PC-9 (cell line): ENCODE measurements at places on chromosomes 5 and 9.

GRCh38 chr5:67009028-67009427, 187.6 kb downstream of the CD180 start:
- H3K27me3 ChIP-seq = no peaks in the 10 kb centered on the region
- DNase-seq = peak; percentile 34
- peaks cover 82% of the 10 kb centered on the region for H3K4me1 ChIP-seq

DNA sequence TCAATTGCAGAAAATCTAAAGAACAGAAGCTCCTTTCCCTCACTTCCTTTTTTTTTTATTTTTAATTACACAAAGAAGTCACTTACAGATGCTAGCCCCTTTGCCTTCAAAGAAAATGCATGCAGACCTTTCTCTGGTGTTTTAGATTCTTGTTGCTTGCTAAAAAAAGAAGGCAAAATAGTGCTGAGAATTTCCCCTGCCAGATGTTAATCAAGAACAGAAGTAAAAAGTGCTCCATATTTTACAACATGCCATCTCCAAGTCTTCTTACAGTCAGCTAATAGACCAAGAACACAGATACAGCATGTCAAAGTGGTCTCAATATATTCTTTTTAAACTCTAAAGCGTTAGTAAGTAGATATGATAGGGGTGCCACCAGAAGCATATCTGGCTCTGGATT, 142.8 kb upstream of the RGMB start:
- no peaks in the 10 kb centered on the region for H3K4me1 ChIP-seq
- H3K27ac ChIP-seq = no peak overlapping the region
- no peaks in the 10 kb centered on the region for H3K36me3 ChIP-seq
- H3K4me3 ChIP-seq = no peak overlapping the region
- DNase-seq = no peak

DNA sequence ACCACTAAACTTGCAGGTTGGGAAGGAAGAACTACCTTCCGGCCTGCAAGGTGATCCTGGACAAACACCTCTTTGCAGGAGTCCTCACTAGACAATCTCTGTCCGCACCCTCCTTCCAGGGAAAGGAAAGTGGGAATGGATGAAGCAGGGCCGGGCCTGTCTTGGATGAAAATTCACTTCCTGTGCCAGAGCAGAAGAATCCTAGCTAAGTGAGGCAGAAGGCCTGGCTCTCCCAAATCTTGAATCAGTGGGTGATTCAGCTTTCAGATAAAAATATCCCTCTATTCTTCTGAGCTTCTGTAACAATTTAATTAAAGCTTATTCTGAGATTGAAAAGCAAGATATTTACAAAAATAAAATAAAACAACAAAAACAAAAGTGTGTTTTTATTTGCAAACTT, 281.9 kb upstream of the TLE4 start:
- H3K36me3 ChIP-seq = no peaks in the 10 kb centered on the region
- H3K4me1 ChIP-seq = no peaks in the 10 kb centered on the region
- no peak overlapping the region for H3K27ac ChIP-seq
- no peak overlapping the region for H3K4me3 ChIP-seq
- peaks cover 11% of the 10 kb centered on the region; the same call in 1 of the 2 replicates for H3K27me3 ChIP-seq

- DNase-seq = no peak
- no peak overlapping the region for H3K27ac ChIP-seq
- no peaks in the 10 kb centered on the region for H3K36me3 ChIP-seq
- peaks cover 5% of the 10 kb centered on the region; the same call in 1 of the 2 replicates for H3K4me1 ChIP-seq
- no peaks in the 10 kb centered on the region for H3K27me3 ChIP-seq
Measured at GRCh38 chr9:38288502-38288901, 104.0 kb upstream of the ALDH1B1 start.

DNA sequence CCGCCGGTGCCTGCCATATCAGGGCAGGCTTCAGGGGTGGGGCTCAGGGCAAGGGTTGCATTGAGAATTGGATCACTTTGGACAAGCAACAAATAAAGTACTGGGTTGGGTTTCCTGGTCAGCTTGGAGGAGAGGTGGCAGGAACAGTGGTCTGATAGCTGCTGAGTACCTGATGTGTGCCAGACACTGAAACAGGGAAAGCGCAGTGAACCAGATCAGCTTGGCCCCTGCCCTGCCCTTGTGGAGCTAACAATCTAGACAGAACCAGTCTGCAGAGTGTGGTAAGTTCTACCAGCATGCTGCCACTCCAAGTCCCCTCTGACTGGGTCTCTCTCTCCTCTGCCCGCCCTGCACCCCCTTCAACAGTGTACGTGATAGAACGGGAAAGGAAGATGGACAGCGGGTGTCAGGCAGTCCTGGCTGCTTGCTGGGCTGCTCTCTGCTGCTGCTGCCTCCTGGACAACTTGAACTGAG, 53.4 kb downstream of the CYSTM1 start:
- H3K36me3 ChIP-seq = no peaks in the 10 kb centered on the region
- DNase-seq = no peak
- H3K27me3 ChIP-seq = no peaks in the 10 kb centered on the region
- H3K4me1 ChIP-seq = no peaks in the 10 kb centered on the region
- H3K27ac ChIP-seq = no peak overlapping the region
- H3K4me3 ChIP-seq = no peak overlapping the region

- no peak for DNase-seq
- H3K4me1 ChIP-seq = no peaks in the 10 kb centered on the region
- H3K27me3 ChIP-seq = no peaks in the 10 kb centered on the region
- no peaks in the 10 kb centered on the region for H3K36me3 ChIP-seq
- no peak overlapping the region for H3K4me3 ChIP-seq
Measured at GRCh38 chr5:132987531-132988408, 24.3 kb upstream of the AFF4 start.

GRCh38 chr5:13740471-13740870, 204.0 kb downstream of the DNAH5 start:
- no peaks in the 10 kb centered on the region for H3K27me3 ChIP-seq
- no peaks in the 10 kb centered on the region for H3K4me1 ChIP-seq
- H3K36me3 ChIP-seq = no peaks in the 10 kb centered on the region
- DNase-seq = no peak

GRCh38 chr5:155252025-155252424, 238.5 kb downstream of the KIF4B start:
- peaks cover 22% of the 10 kb centered on the region for H3K27me3 ChIP-seq
- no peak overlapping the region for H3K27ac ChIP-seq

DNA sequence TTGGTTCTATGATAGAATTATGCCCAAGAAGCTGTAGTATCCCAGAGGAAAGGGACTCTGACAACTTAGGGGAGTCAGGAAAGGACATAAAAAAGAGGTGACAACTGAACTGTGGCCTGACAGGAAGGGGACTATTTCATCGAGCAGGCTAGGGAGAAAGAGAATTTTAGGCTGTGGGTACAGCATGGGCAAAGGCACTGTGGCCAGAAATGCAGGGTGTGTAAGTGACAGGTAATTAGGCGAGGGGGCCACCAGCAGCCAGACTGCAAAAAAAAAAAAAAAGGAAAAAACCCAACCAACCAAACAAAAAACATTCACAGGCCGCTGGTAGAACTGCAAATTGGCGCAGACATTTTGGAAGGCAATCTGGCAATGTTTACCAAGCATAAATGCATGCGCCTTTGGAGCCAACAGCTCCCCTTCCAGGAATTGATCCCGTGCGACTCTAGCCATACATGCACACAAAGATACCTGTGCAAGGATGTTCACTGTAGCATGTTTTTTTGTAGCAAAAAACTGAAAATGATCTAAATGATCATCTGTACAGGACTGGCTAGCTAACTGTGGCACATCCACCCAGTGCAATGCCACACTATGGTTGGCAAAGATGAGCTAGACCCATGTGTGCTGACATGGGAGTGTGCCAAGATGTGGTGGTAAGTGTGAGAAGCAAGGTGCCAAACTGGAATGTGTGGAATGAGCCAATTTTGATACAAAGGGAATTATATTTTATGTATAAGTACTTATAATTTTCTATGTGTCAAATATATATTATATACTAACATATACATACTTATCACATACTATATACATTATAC, 1.1 kb downstream of the EIF4E1B start:
- DNase-seq = no peak
- no peaks in the 10 kb centered on the region for H3K4me1 ChIP-seq
- no peak overlapping the region for H3K27ac ChIP-seq
- H3K36me3 ChIP-seq = no peaks in the 10 kb centered on the region
- H3K27me3 ChIP-seq = peaks cover 49% of the 10 kb centered on the region

GRCh38 chr5:127957183-127957582, 126.4 kb upstream of the SLC12A2 start:
- H3K27ac ChIP-seq = no peak overlapping the region
- no peaks in the 10 kb centered on the region for H3K36me3 ChIP-seq
- no peak overlapping the region for H3K4me3 ChIP-seq

GRCh38 chr9:79104951-79105350, 466.8 kb upstream of the TLE4 start:
- no peak overlapping the region for H3K4me3 ChIP-seq
- DNase-seq = no peak
- H3K27ac ChIP-seq = no peak overlapping the region
- no peaks in the 10 kb centered on the region for H3K4me1 ChIP-seq
- H3K27me3 ChIP-seq = no peaks in the 10 kb centered on the region

DNA sequence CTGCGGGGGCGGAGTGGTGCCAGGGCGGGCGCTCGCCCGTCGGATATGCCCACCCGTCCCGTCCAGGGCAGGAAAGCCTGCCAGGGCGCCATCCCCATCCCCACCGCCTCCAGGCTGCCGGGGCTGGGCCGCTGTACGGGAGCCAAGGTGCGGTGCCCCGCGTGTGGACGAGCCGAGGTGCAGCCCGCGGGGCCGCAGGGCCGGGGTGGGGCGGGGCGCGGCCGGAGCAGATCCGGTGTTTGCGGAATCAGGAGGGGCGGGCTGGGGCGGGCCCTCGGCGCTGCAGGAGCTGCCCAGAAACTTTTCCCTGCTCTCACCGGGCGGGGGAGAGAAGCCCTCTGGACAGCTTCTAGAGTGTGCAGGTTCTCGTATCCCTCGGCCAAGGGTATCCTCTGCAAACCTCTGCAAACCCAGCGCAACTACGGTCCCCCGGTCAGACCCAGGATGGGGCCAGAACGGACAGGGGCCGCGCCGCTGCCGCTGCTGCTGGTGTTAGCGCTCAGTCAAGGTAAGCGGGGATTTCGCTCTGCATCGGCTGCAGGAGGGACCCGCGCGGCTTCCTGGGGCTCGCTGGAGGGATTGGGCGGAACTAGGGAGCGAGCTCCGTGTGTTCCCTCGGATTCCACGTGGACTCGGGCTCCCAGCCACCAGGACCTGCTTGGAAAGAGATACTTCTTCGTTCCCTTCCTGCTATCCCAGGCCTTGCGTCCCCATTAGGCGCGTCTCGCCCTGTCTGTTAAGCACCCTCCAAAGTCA, at the start of gene ITGA2:
Gene ITGA2 (plus strand): TSS at position 328 of the 756 bp plus-strand sequence. CDS start 117 bp downstream, at position 445.
- peak within 1 kb of the TSS; percentile 95 for H3K27ac ChIP-seq
- peaks cover 20% of the 10 kb centered on the region for H3K36me3 ChIP-seq
- H3K4me3 ChIP-seq = peak within 1 kb of the TSS; percentile 91
- peaks cover 73% of the 10 kb centered on the region for H3K4me1 ChIP-seq

DNA sequence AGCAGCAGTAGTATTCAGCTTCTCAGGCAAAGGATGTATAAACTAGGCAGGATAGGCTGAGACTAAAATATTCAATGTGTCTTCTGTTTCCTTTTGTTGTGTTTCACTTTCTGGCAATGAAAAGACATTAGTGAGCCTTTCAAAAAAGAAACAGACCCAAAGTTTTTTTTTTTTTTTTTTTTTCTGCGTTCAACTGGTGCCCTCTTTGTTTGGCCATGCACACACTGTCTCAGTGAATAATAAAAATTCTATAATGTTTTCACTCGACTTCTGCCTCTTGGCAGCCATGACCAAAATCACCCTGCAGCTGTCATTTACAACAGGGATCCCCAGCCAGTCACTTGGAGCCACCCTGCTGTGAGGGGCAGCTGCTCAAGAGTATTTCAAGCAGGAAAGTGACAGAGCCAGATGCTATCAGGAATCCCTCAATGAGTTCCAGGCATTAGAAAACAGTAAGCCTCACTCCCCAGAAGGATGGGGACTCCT, 44.0 kb upstream of the MAN2A1 start:
- H3K4me1 ChIP-seq = no peaks in the 10 kb centered on the region
- no peaks in the 10 kb centered on the region for H3K27me3 ChIP-seq
- no peak overlapping the region for H3K27ac ChIP-seq
- no peak overlapping the region for H3K4me3 ChIP-seq
- DNase-seq = no peak

DNA sequence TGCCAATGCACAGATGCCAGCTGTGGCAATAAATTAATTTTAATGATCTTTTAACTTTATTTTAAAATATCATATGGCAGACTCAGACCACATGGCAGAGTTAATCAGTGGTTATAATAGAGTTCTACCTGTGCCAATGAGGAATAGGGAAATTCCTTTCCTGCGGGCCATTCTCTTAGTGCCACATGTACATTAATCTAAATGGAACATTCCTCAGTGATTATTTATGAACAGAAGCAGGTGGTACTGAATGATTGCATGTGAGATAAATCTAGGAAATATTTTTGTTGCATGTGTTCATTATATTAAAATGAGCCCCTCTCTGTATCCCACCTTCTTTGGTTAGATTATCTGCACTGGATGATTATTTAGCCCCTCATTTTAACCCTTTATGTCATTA, 102.3 kb downstream of the CCDC192 start:
- H3K4me1 ChIP-seq = no peaks in the 10 kb centered on the region
- no peak overlapping the region for H3K27ac ChIP-seq
- no peaks in the 10 kb centered on the region for H3K27me3 ChIP-seq

DNA sequence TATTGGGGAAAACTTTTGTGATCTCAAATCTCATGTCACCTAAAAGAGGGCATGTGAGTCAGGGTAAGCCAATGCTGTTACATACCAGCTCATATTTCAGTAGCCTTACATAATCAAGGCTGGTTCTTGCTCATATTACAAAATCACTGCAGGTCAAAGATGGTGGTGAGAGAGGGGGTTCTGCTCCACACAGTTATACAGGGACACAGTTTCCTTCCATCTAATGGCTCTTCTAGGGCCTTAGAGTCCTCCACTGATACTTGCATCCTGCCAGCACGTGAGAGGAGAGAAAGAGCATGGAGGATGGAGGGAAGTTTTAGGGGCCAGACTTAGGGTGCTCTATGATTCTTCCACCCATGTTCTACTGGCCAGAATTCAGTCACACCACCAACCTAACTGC, 130.0 kb downstream of the LIFR start:
- H3K36me3 ChIP-seq = no peaks in the 10 kb centered on the region
- no peak for DNase-seq
- H3K4me3 ChIP-seq = no peak overlapping the region
- H3K4me1 ChIP-seq = no peaks in the 10 kb centered on the region
- H3K27ac ChIP-seq = no peak overlapping the region
- no peaks in the 10 kb centered on the region; the same call in 1 of the 2 replicates for H3K27me3 ChIP-seq

GRCh38 chr9:16202914-16203728, 650.3 kb downstream of the CCDC171 start:
- no peak overlapping the region for H3K27ac ChIP-seq
- DNase-seq = peak; percentile 39
- H3K27me3 ChIP-seq = no peaks in the 10 kb centered on the region
- no peaks in the 10 kb centered on the region for H3K36me3 ChIP-seq
- no peaks in the 10 kb centered on the region; the same call in 1 of the 2 replicates for H3K4me1 ChIP-seq

DNA sequence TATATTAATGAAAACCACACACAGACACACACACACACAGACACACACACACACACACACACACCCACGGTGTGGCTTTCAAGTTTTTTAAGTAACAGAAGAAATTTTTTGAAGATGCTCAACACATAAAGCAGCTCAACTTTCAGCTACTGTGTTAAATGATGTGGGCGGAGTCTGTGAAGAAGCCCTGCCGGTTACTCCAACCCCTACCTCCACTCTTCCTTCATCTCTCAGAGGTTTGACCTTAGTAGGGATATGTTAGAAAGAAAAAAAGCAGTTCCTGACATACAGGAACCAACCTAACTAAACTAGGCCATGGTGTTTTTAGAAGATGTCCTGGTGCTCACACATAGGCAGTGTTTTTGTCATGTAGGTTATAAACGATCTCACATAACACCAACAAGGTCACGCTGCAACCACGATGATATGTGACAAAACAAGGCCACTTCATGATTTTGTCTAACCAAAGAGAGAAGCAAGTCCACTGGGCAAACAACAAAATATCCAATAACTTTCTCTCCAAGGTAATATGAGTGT, 112.8 kb downstream of the EMB start:
- H3K27ac ChIP-seq = no peak overlapping the region
- H3K4me1 ChIP-seq = no peaks in the 10 kb centered on the region
- DNase-seq = no peak
- no peak overlapping the region for H3K4me3 ChIP-seq
- no peaks in the 10 kb centered on the region for H3K36me3 ChIP-seq
